NCI-H69 (cell line): ENCODE measurements at places on chromosomes 7 and 10.

DNA sequence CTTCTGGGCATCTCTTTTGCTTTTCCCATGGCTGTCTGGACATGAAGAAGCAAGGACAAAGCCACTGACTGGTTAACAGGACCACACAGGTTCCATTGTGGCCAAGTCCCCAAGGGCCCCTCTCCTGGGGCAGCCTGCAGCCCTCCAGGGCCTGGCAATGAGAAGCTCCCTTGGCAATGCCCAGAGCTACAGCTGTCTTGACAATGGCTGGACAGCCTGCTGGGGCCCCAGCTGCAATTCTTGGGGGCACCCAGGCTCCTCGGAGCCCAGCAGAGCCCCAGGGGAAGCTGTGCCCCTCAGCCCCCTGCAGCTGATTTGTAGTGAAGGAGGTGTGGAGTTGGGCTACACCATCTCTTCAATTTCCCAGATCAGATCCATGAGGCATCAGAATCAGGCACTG is 384.9 kb upstream of the PODXL start:
- no peak for DNase-seq

GRCh38 chr7:107495516-107495915 is 25.7 kb downstream of the GPR22 start:
- no peak for DNase-seq

DNA sequence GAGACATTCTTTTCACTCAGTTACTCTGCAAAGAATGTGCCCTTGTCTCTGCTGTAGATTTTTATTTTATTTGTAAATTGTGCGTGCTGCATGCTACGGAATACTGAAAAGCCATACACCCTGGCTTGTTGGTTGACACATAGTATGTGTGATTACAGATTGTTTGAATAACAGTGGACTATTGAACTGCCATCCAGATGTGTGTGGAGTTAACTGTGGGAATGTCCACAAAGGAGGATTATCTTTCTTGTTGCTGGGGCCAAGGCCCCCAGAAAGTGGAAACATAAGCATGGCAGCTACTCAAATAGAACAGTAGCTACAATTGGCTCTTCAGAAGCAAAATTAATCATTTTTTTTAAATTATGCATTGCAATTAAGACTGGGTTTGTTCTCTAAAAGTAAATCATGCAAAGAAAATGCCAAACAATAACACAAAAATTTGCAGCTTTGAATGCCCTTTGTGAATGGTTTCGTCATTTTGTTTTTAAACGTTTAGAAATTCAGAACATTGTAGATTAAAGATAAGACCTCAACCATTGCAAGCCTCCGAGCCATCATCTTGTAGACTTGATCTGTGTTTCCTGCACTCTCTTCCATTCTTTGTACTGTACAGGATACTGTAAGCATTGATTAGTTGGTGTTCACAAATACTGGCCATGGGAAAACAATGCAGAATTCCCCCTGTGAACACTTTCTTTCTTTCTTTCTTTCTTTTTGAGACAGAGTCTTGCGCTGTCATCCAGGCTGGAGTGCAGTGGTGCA is 210.3 kb upstream of the TCF7L2 start:
- DNase-seq: no peak

GRCh38 chr10:47164800-47165128 is 135.2 kb upstream of the GDF10 start:
- DNase-seq: no peak
